ENCODE measurements at places on chromosomes 11 and 22.

- DNase-seq = no peak
Measured at GRCh38 chr11:127972816-127973215, 614.5 kb downstream of the ETS1 start.

DNA sequence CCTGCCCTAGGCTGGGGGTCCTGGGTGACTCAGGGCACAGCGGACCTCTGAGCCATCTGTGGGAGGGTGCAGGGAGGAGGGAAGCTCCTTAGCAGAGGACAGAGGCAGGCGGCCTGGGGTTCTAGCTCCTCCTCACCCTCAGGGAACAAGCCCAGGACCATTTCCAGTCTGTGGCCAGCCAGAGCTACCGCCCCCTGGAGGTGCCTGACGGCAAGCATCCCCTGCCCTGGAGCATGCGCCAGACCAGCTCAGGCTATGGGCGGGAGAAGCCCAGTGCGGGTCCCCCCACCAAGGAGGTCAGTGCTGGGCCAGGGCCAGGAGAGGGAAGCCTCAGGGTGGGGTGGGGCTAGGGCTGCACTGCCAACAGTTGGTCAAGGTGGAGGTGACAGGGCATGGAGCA lies 26.0 kb upstream of the LRRC10B start:
- no peak for DNase-seq

DNA sequence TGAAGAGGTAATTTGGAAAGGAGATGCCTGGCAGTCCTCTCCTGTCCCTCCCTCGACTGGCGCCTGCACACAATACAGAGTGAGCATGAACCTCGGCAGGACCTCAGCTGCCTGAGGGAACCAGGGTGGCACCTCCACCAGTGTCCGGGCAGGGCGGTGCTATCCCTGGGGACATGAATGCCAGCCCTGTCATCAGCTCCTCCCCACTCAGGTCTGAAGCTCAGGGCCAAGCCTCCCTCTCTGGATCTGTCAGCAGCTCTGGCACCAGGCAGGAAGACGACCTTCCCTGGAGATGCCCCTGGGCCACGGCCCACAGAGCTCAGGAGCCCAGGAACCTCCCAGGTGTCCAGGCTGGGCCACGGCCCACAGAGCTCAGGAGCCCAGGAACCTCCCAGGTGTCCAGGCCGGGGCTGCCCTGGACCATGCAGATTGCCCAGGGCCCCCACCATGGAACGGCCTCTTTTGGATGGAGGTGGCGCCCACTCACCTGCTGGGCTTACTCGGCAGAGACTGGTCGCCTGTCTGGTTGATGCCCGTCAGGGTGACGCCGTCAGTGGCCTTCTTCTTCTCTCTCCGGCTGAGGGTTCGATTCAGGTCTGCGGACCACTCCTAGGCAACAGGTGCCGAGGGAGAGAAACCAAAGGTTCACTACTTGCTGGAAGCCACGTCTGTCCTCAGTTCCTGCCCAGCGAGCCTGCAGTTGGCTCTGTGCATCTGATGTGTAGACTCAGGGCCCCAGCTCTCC lies 21.7 kb upstream of the ARFGAP3 start:
- DNase-seq = no peak

- DNase-seq = no peak
Measured at GRCh38 chr11:115155320-115155719, 348.9 kb downstream of the CADM1 start.

DNA sequence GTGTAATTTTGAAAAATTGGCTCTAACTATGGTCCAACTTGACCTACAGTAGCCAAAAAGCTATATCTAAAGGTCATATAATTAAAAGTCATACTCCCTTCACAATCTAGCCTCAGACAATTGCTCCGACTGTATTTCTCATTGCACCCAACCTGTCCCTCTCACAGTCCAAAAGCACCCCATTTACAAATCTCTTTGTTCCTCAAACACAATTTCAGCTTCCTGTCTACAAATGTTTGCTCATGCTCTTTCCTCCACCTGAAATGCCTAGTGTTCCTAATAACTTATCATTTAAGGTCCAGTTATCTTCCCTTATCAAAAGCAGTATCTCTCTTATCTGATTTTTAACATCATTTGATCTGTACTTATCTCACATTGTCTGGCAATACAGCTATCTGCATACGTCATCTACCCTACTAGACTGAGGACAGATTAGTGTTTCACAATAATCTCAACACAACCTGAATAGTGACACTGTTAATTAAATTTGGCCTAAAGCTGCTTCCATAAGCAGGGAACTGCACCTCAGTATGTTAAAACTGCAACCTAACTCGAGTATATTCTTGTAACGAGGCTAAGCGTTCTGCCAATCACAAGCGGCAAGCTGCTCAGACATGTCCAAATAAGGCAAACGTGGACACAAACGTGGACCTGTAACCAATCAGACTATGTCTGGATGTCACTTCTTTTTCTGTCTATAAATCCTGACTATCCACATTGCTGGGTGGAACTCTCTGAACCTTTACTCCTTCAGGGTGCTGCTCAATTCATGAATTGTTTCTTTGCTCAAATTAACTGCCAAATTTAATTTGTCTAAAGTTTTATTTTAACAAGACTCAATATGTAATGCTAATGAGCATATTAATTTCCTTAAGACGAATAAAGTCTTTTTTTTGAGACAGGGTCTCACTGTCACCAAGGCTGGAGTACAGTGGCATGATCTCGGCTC lies 15.9 kb downstream of the PICALM start:
- DNase-seq = no peak

DNA sequence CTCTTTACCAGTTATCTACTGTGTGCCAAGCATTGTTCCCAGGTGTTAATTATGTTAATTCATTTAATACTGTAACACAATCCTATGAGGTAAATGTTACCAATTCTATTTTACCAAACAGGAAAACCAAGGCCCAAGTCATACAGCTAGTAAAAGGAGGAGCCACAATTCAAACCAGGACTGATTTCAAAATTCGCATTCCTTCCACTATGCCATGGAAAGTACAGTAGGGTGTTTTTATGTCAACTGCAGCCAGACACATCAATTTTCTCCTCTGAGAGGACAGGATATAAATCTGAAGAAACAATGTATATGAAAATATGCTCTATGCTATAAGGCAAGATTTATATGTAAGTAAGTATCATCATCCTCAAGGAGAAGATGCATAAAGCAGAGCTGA lies 104.3 kb downstream of the RPL27A start:
- DNase-seq = no peak

DNA sequence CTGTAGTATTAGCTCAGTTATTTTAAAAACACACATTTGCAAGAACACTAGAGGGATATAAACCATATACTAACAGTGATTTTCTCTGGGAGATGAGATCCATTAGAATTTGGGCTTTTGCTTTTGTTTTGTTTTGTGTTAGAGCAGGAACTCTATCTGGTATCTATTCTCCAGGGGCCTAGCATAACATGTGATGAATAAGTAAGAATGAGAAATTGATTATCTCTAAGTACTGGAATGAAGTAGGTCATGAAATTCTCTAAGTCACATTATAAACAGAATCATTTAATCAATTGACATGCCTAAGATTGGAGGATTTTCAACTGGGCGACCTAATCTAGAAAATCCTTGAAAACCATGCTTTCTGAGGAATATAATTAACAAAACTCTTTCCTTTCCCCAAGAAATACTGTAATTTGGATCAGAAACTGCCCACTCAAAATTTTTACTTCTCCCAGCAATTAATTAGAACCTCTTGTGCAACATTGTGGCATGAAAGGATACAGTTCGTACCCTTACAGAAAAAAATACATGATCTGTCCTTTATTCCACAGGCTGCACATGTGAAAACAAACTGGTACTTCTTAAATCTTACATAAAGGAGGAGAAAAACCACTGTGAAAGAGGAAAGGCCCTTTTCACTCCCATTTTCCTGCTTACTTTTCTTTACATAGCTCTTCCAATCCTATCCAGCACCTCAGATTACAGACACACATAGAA lies 93.5 kb downstream of the MRTFA start:
- DNase-seq = no peak

- no peak for DNase-seq
Measured at GRCh38 chr11:48018528-48019216, 38.3 kb downstream of the PTPRJ start.

Data from bone marrow (tissue), 2 donors.